HAP-1 (cell line): ENCODE measurements at places on chromosomes 4 and X.

GRCh38 chr4:122787940-122788339 lies 38.7 kb upstream of the FGF2 start:
- no peak for DNase-seq

DNA sequence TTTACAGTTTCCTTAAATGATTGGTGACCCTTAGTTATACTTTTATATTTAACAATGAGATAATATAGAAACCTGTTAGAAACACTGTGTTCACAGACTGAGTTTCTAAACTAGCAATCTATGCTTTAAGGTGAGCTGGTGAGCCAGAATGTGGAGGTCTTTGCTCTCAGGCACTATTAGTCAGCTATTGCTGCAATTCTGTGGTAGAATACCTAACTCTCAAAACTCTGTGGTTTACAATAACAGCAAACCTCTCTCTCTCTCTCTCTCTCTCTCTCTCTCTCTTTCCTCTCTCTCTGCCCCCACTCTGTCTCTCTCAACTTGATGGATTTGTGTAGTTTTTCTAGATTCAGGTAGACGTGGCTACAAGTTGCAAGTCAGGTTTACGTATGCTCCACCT lies 17.6 kb upstream of the LCORL start:
- no peak for DNase-seq

- no peak for DNase-seq
Measured at GRCh38 chrX:112735147-112735546, 55.4 kb upstream of the LHFPL1 start.

GRCh38 chrX:126489116-126489695 lies 63.4 kb downstream of the DCAF12L1 start:
- no peak for DNase-seq

- DNase-seq, result peak; percentile 55
Measured at GRCh38 chr4:172547724-172548123, 620.9 kb upstream of the GALNT7 start.

DNA sequence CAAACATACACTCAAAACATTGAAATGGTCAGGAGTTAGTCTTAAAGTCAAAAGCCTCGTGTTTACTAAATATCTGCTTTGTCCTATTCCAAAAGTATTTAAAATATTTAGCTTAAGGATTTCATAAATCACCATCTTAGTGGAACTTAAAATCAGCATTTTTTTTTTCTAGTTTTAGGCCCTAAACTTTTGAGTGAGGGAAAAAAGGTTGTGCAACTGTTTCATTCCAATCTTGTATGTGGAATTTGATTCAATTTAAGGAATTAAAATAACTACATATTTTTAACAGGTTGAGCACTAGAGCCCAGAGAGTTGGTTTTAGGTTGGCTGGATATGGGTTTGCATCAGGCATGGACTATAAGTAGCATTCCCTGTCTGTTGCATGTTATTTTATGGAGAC lies 35.7 kb upstream of the ANK2 start:
- DNase-seq, result no peak
